Stimulated activated CD8-positive, alpha-beta memory T cell treated with anti-CD3 and anti-CD28 coated beads, Interleukin-4, amount 100 ng/mL, for 4 hours (primary cell): ENCODE measurements at places on chromosomes 4 and X.

DNA sequence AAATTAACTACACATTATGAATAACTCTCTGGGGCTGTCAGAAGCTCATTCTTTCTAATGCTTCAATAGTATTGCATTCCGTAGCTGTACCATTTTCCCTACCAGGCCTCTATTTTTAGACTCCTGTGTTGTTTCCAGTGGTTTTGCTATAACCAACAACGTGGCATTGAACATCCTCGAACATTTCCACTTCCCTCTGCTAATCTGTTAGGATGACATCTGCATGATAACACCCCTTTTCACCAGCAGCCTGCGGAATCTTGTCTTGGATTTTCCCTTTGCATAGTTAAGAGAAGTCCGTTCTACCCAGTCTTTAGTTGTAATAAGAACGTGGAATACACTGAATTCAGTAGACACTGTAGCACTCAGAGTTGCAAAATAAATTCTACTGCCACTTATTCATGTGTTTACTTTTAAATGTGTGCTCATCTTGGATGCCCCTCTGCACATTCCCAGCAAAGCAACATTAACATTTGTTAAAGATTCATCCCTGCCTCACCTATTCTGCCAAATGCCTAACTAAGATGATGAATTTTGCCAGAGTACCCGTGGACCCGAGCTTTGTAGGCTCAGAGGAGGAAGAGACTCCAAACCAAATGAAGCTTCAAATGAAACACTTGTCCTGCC, 55.6 kb downstream of the SEL1L3 start:
- DNase-seq: no peak

GRCh38 chr4:53767482-53767881, 176.2 kb upstream of the LNX1 start:
- no peak for DNase-seq

GRCh38 chr4:38308728-38309311, 348.6 kb downstream of the PTTG2 start:
- no peak for DNase-seq

DNA sequence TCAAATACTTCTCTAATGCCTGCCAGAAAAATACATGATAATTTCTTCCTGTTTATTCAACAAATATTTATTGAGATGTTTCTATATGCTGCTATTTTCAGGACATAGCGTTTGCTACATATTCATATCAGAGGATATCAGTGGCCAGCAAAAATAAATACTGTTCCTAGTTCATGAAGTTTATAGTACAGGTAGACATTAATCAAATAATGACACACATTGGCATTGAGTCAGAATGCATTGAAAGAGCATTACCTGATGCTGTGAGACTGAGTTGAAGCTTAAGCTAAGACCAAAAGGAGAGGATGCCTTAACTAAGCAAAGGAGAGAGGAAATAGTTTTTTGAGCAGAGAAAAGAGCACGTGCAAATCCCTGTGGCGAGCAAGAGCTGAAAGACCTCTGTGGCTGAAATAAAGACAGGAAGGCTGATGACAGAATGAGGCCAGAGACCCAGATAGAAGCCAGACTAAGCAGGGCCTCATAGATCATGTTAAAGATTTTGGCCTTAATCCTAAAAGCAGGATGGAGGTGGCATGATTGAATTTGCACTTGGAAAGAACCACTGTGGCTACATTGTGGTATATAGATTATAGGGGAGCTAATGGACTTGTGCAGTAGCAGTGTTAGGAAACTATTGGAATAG, 36.2 kb downstream of the FAM241A start:
- no peak for DNase-seq

GRCh38 chrX:12898073-12898472, 8.3 kb upstream of the TLR8 start:
- no peak for DNase-seq

DNA sequence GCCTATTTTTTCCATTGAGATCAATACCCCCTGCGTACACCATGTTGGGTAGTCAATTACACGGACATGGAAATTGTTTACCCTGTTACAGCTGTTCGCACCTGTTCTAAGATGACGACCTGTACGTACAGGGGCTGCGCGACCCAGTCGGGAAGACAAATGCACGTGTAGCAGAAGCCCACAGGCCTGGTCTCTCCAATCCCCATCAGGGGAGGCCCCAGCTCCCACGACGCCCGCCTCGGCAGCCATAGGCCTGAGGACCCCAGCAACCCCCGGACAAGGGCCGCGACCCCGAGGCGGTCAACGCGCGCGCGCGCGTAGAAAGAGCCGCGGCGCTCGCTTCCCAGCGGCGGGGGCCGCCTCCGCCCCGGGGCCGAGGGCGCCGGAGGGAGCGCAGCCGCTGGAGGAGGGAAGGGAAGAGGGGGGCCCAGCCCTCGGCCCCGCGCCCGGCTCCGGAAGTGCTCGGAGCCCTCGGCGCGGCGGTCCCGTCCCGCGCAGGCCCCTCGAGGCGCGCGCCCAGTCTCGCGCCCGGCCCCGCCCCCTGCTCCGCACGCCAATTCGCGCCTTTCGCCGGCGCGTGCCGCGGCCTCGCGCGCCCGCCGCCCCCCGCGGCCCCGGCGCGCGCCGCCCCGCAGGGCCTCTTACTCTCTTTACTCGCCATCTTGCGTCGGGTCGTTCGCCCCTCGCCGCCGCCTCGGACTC, 618 bp downstream of the RBBP7 start:
- DNase-seq: no peak

GRCh38 chrX:123665197-123665596, 67.7 kb downstream of the THOC2 start:
- DNase-seq: no peak

DNA sequence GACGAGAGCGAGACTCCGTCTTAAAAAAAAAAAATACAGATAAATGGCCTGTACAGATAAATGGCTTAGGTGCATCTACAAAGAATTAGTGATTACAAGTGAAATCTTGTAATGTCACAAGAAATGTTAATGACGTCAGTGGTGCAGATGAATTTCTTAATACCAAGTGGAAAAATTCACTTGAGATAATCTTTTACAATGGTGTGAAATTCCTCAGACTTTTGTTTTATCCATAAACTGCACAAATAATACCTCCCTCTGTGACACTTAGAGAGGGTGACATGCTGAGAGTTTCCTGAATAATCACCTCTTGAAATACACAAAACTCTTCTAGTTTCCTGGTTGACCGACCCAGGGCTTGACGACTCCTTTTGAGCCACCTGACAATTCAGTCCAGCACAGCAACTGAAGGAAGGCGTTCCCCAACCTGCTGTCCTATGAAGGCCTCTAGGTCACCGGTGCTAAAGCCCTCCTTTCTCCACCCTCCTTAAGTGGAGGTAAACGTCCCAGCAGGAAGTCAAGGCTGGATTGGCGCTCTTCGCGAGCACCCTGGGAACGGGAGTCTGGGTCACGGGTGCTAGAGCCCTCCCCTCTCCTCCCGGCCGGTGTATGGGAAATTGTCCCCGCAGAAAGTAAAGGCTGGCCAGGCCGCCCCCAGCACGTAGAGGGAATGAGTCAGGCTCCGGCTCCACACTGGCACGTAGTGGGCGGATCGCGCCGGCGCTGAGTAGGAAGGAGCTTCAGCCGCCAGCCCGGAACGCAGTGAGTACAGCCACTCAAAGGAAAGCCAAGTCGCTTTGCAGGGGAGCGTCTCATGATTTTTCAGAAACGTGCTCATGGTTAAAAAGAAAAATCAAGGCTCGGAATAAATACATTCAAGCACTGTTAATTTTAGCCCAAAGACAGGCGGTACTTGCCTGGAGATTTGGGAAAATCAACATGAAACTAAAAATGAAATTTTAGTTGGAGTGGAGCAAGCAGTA, at the start of gene TMEM144:
TMEM144 (plus strand) TSS at position 662 of the 983 bp plus-strand sequence. CDS start 2,182 bp downstream, outside the sequence.
- no peak for DNase-seq

DNA sequence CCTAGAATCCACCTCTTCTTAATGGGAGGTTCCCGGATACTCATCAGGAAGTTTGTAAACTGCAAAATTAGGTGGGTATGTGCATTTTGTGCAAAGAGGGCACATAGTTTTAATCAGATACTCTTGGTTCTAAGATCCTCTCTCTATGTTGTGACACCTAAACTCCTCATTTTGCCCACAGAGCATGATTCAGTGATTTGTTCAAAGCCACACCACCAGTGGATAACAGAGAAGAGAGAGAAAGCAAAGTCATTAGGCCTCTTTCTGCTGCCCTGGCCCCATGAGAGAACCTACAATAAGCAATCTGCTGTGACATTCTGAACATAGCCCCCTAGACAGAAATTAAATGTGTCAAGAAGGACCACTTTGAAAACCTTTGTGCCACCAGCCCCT, 72.3 kb upstream of the STIM2 start:
- DNase-seq: no peak

GRCh38 chr4:119271361-119272085, 50.4 kb downstream of the FABP2 start:
- no peak for DNase-seq

DNA sequence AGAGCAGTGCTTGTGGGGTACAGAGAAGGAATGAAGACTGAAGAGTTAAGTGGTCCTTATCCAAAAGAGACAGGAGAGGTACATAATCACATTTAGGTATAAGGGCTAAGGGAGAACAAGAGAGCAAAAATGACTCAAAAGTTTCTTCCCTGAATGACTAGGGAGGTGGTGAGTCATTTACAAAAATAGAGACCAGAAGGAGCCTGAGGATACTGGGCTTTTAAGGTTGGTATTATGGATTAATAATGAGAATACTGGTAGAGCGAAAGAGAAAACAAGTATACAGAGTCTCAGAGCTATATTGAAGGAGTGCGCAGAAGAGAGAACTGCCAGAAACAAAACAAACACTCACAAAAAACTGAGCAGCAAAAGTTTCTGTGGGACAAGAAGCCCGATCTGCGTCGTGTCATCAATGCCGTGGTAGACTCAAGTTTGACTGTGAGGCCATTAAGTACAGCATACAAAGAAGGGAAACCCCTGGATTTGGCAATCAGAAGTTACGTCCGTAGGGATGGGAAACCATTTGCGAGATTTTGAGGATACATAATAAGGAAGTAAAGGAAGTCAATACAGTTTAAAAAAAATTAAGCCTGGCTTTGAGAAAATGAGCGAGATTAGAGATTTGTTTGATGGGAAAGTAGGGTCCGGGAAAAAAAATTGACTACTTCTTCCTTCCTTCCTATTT, 129.1 kb upstream of the STIM2 start:
- DNase-seq: no peak

GRCh38 chrX:7132335-7133049, 15.0 kb upstream of the STS start:
- no peak for DNase-seq

GRCh38 chr4:24640366-24640765, 56.0 kb upstream of the DHX15 start:
- DNase-seq: no peak

- DNase-seq: no peak
Measured at GRCh38 chr4:187354740-187355139, 631.1 kb upstream of the FAT1 start.

DNA sequence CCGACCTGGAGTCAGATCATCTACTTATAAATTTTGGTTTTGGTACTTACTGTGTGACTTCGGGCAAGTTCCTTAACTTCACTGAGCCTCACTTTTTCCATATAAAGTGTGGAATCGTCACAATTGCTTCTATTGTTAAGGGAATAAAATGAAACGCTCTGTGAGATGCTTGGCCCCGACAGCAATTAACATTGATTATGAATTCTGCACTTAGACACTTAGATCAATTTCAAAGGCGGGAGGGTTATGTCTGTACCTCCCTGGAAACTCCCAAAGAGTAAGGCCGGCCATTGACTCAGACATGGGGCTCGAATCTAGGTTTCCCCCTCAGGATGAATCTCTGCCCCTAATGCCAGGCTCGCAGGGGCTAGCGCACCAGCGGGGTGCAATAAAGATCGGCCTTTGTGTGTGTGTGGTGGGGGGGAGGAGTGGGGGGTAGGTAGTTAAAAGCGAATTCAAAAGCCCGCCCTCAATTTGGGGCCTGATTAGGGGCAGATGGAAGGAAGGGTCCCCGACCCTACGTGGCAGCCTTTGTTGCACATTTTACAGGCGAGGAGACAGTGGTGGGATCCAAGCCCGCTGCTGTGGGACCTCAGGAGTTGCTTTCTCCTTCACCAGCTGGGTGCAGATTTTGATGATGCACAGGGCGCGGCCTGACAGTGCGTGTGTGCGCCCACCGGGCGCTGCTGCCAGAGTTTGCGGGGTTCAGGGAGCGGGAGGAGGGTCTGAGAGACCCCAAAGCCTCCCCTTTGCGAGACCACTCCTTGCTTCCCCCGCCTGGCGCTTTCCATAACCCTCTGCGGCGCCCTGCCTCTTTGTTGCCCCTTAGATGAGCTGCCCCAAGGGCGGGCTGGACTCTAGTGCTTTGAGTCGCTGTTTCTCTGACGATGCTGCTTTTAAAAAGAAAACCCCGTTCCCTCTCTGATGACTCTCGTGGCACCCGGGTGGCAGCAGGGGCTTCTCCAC, 9.6 kb downstream of the MSX1 start:
- no peak for DNase-seq

- DNase-seq: no peak
Measured at GRCh38 chrX:145613894-145614293, 203.7 kb upstream of the SLITRK2 start.

DNA sequence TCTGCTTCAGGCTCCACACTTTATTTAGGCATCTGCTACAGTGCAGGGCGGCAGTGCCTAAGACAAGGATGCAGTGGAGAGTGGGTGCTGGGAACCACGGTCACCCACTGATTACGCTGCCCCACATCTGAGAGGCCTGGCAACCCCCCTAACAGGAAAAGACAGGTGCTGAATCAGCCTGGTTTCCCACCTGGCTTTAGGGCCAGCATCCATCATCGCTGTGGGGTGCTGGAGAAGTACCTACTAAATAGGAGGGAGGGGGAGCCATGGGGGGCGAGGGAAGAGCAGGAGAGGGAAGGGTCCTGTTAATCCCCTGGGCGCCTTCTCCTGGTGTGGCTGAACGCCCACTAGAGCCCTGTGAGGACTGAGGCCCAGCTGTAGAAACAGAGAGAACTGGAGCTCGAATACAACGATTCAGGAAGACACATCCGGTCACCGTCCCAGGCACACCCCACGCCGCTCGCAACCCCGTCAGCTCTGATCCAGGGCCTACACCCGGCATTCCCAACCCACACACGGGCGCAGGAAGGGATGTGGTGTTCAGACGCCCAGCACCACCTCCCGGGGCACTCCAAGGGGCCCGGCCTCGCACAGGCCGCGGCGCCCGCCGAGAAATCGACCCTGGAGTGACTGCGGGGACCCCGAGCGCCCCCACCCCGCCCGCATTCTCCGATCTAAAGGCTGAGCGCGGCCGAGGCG, 554 bp downstream of the DCTD start:
- no peak for DNase-seq

- DNase-seq: no peak
Measured at GRCh38 chrX:149830192-149830873, 48.6 kb downstream of the MAGEA9 start.

DNA sequence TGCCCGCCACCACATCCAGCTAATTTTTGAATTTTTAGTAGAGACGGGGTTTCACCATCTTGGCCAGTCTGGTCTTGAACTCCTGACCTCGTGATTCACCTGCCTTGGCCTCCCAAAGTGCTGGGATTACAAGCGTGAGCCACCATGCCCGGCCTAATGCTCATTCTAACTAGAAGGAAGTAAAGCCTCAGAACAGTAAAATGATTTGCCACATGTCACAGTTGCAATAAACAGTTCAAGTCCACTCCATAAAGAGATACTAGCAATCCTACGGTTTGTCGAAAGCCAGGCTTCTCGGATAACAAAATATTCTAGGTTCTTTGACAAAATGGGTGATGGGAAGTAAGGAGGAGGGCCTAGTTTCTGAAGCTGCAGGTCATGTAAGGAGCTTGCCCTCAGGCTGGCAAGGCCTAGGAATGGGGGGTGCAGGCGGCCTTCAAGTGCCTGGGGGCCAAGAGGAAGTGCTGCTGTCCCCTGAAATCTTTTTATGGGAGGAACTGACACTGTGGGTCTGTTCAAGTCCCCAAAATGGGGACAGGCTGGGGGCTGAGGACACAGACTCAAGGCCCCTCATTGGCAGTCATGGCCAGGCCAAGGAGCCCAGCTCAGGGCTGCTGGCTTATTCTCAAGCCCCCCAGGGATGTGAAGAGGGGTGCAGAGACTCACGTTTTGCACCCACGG, 31.8 kb upstream of the ACSL1 start:
- no peak for DNase-seq
